ENCODE measurements at places on chromosomes 13 and 19. TPM values are rescaled to one million over a fixed set of nuclear protein-coding genes. Genes with fewer than 3 reads are reported as not detected.

GRCh38 chr19:21322528-21322927, 6.7 kb downstream of the ZNF708 start:
- H3K4me3 ChIP-seq: no peak overlapping the region
- H3K4me1 ChIP-seq: peaks cover 18% of the 10 kb centered on the region
- no peaks in the 10 kb centered on the region for H3K27me3 ChIP-seq

DNA sequence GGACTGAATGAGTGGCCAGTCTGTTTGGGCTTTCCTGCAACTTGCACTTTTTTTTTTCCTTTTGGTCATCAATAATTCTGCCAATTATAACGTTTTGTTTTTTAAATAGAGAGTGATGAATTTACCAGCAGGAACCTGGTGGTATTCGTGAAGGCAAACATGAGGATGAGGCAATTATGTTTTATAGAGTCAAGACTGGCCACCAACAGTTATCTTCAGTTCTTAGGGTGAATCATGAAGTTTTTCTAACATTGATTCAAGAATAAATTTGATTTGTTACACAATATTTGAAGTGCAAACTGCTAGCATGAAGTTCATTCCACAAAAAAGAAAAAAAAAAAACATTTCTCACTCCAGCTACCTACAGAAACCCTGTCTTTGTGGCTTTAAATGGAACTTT, 244.5 kb downstream of the SPRY2 start:
- H3K36me3 ChIP-seq: no peaks in the 10 kb centered on the region
- H3K27me3 ChIP-seq: no peaks in the 10 kb centered on the region
- H3K27ac ChIP-seq: no peak overlapping the region
- DNase-seq: no peak
- no peak overlapping the region for H3K4me3 ChIP-seq
- H3K4me1 ChIP-seq: no peaks in the 10 kb centered on the region

CRTC1 gene
- 17.5 TPM for total RNA-seq

FPR1 gene
- total RNA-seq: 0.67 TPM

Data from endothelial cell (in vitro differentiated cells).